Activated naive CD8-positive, alpha-beta T cell treated with anti-CD3 and anti-CD28 coated beads for 36 hours (primary cell): ENCODE measurements at places on chromosomes 7 and 10. TPM values are rescaled to one million over a fixed set of nuclear protein-coding genes. Genes with fewer than 3 reads are reported as not detected.

DNA sequence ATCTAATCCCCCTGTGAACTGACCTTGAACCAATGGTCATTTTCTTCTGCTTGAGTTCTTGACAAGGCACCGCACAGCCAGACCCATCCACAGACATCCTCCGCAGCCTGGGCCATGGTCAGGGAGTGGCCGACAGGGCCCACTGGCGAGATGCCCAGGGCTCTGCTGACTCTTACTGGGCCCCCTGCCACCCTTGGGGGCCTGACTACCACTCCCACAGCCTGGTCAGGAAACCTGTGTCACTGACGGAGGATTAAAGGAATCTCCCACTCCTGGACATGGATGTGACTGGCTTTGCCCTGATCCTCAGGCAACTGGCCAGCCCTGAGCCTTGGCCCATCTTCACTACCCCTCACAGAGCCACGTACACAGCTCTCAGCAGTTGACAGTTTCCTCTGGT, 50.4 kb upstream of the ENO4 start:
- no peaks in the 10 kb centered on the region for H3K36me3 ChIP-seq
- H3K27ac ChIP-seq, result no peak overlapping the region
- H3K4me1 ChIP-seq, result peaks cover 3% of the 10 kb centered on the region
- no peak overlapping the region for H3K4me3 ChIP-seq

DNA sequence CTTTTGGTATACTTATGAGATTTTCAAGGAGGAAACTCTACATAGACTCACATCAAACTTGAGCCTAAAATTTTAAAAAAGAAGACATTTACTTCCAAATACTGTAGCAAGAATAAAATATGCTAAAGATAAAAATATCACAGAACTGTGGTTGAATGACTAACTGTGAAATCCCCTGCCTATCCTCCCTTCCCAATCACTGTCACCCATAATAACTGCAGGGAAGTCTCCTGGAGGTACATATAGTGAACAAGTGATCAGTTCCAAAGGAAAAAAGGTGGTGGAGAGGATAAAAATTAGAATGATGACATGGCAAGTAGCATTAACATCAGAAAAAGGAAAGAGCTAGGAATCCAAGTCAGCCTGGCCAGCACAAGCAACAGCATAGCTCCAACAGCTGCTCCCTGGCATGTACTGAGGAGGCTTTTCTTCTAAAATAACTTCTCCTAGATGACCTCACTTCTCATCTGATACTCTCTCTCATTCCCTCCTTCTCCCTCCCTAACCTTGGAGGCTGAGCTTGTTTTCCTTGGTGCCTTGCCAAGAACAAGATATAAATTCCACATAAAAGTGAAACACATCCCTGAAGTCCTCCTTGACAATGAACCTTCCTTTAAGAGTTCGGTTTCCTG, 124.0 kb downstream of the IQUB start:
- no peaks in the 10 kb centered on the region for H3K36me3 ChIP-seq
- no peaks in the 10 kb centered on the region for H3K27me3 ChIP-seq
- no peaks in the 10 kb centered on the region for H3K4me1 ChIP-seq
- no peak for DNase-seq
- no peak overlapping the region for H3K4me3 ChIP-seq
- no peak overlapping the region for H3K27ac ChIP-seq

- H3K27me3 ChIP-seq, result peaks cover 3% of the 10 kb centered on the region
- H3K27ac ChIP-seq, result no peak overlapping the region
- no peaks in the 10 kb centered on the region for H3K36me3 ChIP-seq
- H3K4me1 ChIP-seq, result no peaks in the 10 kb centered on the region
- no peak overlapping the region for H3K4me3 ChIP-seq
Measured at GRCh38 chr7:143027683-143028082, 751 bp upstream of the OR9A2 start.

- peaks cover 3% of the 10 kb centered on the region for H3K36me3 ChIP-seq
- H3K4me1 ChIP-seq, result peaks cover 4% of the 10 kb centered on the region
- H3K27ac ChIP-seq, result no peak overlapping the region
- no peaks in the 10 kb centered on the region for H3K27me3 ChIP-seq
- DNase-seq, result no peak
Measured at GRCh38 chr10:12617191-12618175, 268.1 kb downstream of the CAMK1D start.

DNA sequence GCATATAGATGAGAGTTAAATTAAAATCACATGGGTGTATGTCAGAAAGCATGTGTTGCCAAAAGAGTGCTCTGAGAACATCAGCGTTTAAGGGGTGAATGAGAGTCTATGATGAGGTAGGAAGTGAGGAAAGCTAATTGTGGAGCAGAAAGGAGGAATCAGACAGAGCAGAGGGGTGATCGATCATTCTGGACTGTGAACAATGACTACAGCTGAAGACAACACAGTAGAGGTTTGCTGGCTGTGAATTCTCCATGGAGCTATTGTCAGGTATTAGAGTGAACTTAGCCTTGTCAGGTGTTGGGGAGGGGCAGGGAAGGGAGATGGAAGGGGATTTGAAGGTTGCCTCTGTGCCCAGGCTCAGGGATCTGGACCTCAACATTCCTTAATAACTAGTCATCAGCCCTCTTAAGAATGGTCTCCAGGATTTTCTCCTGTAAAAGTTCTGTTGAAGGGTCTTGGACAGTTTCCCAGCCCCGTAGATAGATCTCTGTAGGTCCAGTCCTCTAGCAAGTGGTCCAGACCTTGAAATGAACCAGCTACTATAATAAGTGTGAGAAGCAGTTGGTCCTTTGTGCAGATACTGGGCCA, 57.1 kb downstream of the KIF5B start:
- H3K36me3 ChIP-seq, result no peaks in the 10 kb centered on the region
- no peak for DNase-seq
- H3K4me3 ChIP-seq, result no peak overlapping the region
- no peak overlapping the region for H3K27ac ChIP-seq
- H3K27me3 ChIP-seq, result no peaks in the 10 kb centered on the region
- H3K4me1 ChIP-seq, result peaks cover 10% of the 10 kb centered on the region

DNA sequence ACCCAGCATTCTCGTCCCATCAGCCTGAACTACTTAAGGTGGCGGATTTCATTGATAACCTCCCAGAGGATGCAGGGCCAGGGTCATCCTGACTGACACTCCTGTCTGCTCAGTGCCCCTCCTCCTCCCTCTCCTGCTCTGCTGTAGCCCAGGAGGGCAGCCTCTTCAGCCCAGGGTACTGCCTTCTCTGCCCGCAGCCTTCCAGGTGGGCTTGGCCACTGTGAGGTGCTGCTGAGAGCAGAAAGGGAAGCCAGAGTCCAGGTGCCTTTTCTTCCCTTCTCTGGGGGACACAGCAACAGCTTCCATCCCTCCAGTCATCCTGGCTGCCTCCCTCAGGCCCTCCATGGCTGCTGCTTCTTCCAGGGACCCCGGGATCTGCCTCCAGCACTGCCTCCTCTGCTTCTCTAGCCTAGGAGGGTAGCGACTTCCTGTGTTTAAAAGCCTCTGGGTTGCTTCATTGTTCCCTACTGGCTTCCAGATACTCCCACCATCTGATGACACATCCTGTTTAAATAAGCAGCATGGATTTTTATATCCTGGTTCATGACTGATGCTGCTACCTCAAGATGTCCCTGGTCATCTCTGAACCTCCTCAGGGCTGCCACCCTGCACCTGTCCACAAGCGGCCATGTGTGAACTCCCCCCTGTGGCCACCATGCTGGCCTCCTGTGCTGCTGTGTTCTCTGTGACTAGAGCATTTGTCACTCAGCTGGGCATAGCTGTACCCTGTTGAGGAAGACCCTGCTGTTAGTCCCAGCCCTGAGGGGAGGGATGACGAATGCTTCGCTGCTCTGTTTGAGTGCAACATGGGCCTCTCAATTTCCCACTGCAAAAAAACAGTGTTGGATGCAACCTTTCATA, 55.8 kb downstream of the AKR1C4 start:
- H3K36me3 ChIP-seq, result peaks cover 3% of the 10 kb centered on the region
- H3K4me1 ChIP-seq, result no peaks in the 10 kb centered on the region
- DNase-seq, result no peak
- H3K4me3 ChIP-seq, result no peak overlapping the region

- no peak overlapping the region for H3K4me3 ChIP-seq
- no peak for DNase-seq
- H3K36me3 ChIP-seq, result no peaks in the 10 kb centered on the region
- H3K27me3 ChIP-seq, result no peaks in the 10 kb centered on the region
- no peaks in the 10 kb centered on the region for H3K4me1 ChIP-seq
Measured at GRCh38 chr10:93099670-93100069, 26.0 kb downstream of the CYP26A1 start.

DNA sequence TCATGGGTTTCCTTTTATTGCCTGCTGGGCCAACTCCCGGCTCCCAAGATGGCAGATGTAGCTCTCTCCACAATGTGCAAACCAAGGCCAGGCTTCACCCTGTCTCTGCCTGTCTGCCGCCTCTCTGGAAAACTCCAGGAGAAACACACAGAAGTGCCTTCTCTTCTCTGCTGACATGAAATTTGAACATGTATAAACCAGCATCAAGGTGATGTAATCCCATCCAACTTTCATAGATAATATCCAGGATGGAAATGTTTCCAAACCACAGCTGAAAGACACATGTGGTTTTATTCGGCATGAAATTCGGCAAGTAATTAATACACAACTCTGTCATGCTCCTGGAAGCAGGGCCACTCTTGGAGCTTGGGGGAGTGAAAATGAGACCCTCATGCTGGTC, 297.2 kb downstream of the C7orf25 start:
- no peak overlapping the region for H3K27ac ChIP-seq
- H3K27me3 ChIP-seq, result peaks cover 5% of the 10 kb centered on the region
- no peaks in the 10 kb centered on the region for H3K36me3 ChIP-seq
- H3K4me3 ChIP-seq, result no peak overlapping the region
- no peaks in the 10 kb centered on the region for H3K4me1 ChIP-seq

GRCh38 chr10:126969310-126969709, 64.1 kb downstream of the DOCK1 start:
- H3K27me3 ChIP-seq, result no peaks in the 10 kb centered on the region
- DNase-seq, result no peak
- no peak overlapping the region for H3K27ac ChIP-seq
- H3K4me1 ChIP-seq, result no peaks in the 10 kb centered on the region
- no peak overlapping the region for H3K4me3 ChIP-seq
- H3K36me3 ChIP-seq, result no peaks in the 10 kb centered on the region

DNA sequence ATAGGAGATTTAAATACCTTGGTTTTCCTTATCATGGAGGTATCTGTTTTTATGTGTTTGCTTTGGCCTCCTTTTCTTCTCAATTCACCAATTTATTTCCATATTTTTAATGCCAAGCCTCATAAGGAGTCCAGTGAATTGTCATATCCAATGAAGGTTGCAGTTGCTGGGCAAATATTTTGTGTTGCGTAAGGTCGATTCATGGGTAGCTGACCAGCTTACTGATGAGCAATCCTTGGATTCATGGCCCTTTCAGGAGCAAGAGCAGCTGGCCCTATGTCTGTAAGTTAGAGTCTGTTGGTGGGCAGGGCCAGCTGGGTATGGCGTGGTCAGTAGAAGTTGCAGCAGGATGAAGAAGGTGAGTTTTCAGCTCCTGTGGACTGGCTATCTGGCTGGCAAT, 182.9 kb downstream of the PFKFB3 start:
- peaks cover 22% of the 10 kb centered on the region for H3K36me3 ChIP-seq
- H3K4me1 ChIP-seq, result peaks cover 26% of the 10 kb centered on the region
- no peak for DNase-seq
- H3K27me3 ChIP-seq, result no peaks in the 10 kb centered on the region
- no peak overlapping the region for H3K27ac ChIP-seq

DNA sequence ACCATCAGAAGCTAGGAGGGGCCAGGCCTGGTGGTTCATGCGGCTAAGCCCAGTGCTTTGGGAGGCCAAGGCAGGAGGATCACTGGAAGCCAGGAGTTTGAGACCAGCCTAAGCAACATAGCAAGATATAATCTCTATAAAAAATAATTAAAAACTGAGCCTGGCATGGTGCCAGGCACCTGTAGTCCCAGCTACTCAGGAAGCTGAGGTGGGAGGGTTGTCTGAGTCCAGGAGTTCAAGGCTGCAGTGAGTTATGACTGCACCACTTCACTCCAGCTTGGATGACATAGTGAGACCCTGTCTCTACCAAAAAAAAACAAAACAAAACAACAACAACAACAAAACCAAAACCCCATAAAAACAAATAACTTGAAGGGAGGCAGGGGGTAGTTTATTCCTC, 172.9 kb upstream of the FAM171A1 start:
- DNase-seq, result no peak
- H3K27ac ChIP-seq, result no peak overlapping the region
- H3K36me3 ChIP-seq, result no peaks in the 10 kb centered on the region

DNA sequence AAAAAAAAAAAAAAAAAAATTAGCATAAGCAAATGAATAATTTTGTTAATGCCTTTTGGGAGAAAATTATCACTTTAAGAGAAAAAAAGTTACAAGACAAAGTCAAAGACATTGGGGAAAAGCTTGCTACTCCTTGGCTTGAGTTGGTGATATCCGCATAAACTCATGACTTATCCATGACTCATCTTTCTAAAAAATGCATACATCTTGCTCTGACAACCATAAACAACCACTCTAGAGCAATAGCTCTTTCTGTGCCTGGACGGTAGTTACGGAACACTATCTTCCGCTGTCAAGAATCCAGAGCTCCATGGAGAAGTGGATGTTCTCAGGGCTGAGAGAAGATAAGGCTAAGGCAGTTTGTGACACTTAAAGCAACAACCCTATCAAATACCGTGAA, 281.1 kb upstream of the PFKP start:
- H3K4me3 ChIP-seq, result no peak overlapping the region
- no peaks in the 10 kb centered on the region for H3K36me3 ChIP-seq
- H3K27me3 ChIP-seq, result peaks cover 26% of the 10 kb centered on the region
- H3K4me1 ChIP-seq, result peaks cover 4% of the 10 kb centered on the region

DNA sequence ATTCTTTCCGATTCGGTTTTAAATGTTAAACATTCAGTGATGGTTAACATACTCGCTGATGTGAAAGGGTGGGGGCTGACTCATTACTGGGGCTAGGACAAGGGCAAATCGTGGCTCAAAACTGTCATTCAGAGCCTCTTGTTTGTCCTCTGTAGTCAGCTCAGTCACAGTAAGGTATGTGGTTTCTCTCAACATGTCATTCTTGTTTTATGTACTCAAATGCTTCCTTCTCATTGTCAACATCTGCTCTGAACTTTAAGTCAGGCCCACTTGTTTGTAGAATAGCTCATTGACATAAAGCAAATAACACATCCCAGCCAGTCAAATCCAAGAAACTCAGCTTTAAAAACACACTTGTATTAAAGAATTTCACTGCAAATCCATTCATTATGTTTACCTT, 7.3 kb downstream of the SLC16A9 start:
- no peak overlapping the region for H3K4me3 ChIP-seq
- H3K36me3 ChIP-seq, result no peaks in the 10 kb centered on the region
- no peak for DNase-seq
- H3K27me3 ChIP-seq, result peaks cover 36% of the 10 kb centered on the region
- H3K4me1 ChIP-seq, result no peaks in the 10 kb centered on the region

The SPDYE6 gene
- not detected for total RNA-seq

The PKD2L1 gene
- not detected for total RNA-seq

The ZCWPW1 gene
- total RNA-seq, result 3.0 TPM

The EPO gene
- total RNA-seq, result not detected

The MAP3K8 gene
- 18.5 TPM for total RNA-seq
